ENCODE measurements at places on chromosomes 2 and 18.
A peak's percentile ranks its signal among the peaks of the same experiment; 100 is the strongest.

- DNase-seq, result no peak
Measured at GRCh38 chr2:67221266-67221665, 175.9 kb upstream of the ETAA1 start.

DNA sequence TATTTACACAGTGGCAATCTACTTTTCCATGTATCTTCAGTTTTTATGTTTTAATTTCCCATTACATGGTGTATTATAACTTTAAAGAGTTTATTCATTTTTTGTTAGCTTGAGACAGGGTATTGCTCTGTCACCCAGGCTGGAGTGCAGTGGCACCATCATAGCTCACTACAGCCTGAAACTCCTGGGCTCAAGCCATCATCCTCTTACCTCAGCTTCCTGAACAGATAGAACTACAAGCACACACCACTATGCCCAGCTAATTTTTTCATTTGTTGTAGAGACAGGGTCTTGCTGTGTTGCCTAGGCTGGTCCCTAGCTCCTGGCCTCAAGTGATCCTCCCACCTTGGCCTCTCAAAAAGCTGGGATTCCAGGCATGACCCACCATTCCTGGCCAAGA lies 66.8 kb downstream of the COA5 start:
- DNase-seq, result no peak

- DNase-seq, result no peak
Measured at GRCh38 chr2:170155022-170155722, 22.8 kb upstream of the MYO3B start.

GRCh38 chr2:63888490-63889402 lies 47.0 kb downstream of the UGP2 start:
- DNase-seq, result peak; percentile 43

DNA sequence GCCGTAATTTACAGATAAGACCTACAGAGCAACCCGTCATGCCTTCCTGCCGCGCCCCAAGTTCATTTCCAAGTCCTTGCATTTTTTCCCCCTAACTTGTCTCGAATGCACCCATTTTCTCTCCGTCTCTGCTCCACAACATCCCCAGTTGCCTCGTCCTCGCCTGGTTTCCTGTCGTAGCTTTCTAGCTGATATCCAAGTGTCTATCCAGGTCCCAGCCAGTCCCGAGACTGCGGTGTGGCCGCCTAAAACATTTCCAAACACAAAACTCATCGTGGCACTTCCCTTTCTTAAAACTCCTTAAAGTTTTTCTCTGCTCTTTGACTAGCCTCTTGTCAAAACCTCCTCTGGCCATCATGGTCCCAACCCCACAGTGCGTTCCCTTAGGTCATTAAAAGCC lies 1.2 kb upstream of the BARD1 start:
- peak; percentile 19 for DNase-seq

- DNase-seq, result peak; percentile 80
Measured at GRCh38 chr18:50268022-50268747, 1.9 kb upstream of the CFAP53 start.

DNA sequence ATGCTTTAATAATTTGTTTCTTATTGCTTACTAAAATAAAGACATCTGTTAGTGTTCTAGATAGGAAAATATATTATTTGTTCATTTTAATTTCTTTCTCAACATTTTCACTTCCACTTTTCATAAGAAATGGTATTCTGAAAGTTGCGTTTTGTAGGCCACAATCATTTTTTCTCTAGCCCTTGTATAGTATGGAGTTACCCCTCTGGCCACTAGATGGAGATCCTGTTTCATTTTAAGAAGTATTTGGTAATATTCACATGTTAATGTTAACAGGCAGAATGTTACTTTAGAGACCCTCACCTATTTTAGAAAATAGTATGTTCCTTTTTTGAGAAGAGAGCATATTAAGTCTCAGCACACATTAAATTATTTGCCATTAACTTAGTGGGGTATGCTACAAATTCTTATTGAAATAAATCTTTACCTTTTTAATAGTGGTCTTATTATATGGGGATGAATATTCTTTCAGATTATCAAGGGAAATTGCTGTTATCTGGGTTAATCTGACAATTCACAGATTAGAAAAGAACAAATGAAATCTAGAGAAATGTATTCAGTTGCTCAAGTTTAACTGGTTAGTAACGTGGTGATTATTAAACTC lies 73.9 kb upstream of the TTC27 start:
- DNase-seq, result peak; percentile 72

DNA sequence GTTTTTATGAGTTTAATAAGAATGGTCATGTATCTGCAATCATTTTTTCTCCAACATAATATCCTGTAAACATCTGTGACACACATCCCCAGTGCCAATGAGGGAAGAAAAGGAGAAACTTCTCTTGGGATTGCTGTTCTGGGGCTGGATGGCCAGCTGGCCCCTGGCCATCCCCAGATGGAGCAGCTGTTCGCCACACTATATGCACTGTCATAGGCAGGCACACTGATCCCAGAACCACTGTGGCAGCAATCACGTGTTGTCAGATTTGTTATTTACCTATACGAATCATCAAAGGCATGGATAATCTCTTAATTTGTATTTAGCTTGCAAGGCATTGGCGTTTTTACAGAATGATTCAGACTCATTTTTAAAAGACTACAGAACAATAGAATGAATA lies 167.6 kb upstream of the ACAA2 start:
- DNase-seq, result no peak
